Activated T-helper 2 cell treated with anti-CD3 and anti-CD28 coated beads, Interferon-gamma antibody, Interleukin-2, Interleukin-4, amounts not matched to agents 10 μg/mL and 5 μg/mL and 100 μg/mL, durations not matched to agents 14 hours and 24 hours and 36 hours (primary cell): ENCODE measurements at places on chromosomes 16 and 17. TPM values are rescaled to one million over a fixed set of nuclear protein-coding genes. Genes with fewer than 3 reads are reported as not detected.

GRCh38 chr16:27907457-27907972 is 156.0 kb downstream of the GSG1L start:
- DNase-seq = no peak

GRCh38 chr16:3092501-3092941 is 6.6 kb downstream of the ZSCAN10 start:
- DNase-seq = no peak

ABCC12 gene
- not detected in 2 replicates for total RNA-seq

GCGR gene
- total RNA-seq = not detected in 2 replicates

DNA sequence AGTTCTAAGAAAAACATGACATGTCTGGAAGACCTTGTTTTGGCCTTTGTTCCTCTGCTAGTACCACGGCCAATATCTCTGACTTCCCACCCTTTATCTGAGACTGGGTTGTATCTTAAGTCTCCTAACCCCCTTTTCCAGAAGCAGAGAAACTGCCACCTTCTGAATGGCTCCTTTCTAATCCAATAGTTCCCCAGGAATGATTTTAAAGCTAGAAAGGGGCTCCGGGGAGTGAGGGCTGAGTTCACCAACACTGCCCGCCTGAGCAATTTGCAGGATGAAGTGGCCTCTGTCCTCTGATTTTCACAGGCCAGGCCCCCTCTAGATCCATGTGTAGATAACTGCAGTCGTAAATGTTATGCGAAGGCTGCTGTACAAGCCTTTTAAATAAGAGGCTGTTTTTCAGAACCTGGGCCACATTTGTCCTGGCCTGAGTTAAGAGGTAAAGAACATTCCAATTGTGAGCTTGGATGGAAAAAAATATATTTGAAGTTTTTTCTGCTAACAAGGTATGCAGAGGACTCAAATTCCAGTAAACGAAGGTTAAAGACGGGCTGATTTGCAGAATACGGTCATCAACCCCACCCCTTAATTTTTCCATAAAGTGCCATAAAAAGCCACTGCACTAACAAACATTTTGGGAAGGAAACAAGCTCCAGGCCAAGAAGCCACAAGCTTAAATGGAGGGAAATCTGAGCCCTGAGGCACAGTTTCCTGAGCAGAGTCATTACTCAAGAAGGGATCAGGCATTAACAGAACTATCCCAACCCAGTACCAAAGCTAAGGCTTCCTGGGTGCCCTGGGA is 117.0 kb upstream of the MAF start:
- no peak for DNase-seq

- no peak for DNase-seq
Measured at GRCh38 chr17:34979650-34980352, 511 bp upstream of the LIG3 start.

DNA sequence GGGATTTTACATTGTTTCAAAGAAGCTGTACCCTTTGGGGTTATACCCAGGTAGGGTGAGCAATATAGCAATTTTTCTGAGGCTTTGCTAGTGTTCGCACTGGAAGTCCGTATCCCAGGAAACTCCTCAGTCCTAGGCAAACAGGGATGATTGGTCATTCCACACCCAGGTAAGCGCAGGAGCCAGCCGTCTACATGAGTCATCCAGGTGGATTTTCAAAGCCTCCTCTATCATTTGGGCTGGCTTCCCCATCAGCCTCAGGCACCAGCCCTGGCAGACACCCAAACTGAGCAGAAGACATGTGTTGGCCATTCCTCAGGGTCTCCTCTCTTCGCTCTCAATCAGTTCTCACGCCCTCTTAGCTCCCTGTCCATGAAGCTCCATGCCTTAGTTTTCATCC is 135.6 kb downstream of the AIPL1 start:
- DNase-seq = no peak

DNA sequence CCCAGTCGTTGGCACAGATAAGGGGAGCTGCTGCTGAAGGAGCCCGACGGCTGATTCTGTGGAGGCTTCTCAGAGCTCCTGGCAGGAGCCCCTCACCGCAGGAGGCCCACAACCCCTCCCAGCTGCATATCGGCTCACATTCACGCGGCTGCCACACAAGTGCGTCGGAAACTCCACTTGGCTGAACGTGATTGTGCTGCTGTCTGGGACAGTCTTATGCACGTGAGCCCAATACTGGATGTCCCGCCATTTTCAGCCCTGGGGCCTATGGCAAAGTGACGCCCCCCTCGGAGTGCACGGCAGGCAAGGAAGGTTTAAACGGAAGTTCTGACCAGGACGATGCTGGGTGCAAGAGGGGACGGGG is 8.7 kb upstream of the PITPNA start:
- DNase-seq = no peak

GPR179 gene
- not detected in 2 replicates for total RNA-seq

GRCh38 chr17:73284354-73284753 is 22.7 kb upstream of the CPSF4L start:
- no peak for DNase-seq

- DNase-seq = no peak
Measured at GRCh38 chr17:82437325-82437668, 13.3 kb downstream of the CYBC1 start.

DNA sequence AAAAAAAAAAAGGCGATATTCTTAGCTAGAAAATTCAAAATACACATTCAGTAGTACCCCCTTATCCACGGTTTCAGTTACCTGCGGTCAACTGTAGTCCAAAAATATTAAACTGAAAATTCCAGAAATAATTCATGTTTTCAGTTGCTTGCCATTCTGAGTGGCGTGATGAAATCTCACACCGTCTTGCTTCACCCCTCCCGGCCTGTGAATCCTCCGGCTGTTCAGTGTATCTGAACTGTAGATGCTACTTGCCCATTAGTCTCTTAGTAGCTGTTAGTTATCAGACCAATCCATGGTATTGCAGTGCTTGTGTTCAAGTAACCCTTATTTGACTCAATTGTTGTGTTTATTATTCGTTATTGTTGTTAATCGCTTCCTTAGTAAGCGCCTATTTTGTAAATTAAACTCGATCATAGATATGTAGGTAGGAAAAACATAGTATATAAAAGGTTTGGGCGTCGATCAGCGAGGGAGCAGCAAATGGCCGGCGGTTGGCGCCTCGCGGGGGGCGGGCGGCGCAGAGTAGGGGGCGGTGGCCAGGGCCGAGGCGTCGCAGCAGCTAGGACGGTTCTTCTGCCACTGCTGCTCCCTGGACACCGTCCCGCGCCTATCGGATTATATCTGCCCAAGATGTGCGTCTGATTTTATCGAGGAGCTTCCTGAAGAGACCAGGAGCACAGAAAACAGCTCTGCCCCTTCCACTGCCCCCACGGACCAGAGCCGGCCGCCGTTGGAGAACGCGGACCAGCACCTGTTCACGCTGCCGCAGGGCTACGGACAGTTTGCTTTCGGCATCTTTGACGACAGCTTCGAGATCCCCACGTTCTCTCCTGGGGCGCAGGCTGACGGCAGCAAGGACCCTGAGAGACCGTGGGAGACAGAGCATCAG is 39.8 kb upstream of the AKAP1 start:
- no peak for DNase-seq

SNAI3 gene
- 2.0 and 2.3 TPM in 2 replicates for total RNA-seq

GRCh38 chr17:39151150-39151942 is at the start of gene PLXDC1:
Gene PLXDC1, minus strand, starts transcription at chr17:39151637. Its CDS starts 200 bp downstream, at chr17:39151437.
- DNase-seq = no peak

FDXR gene
- total RNA-seq = 17.8 and 19.7 TPM in 2 replicates

DNA sequence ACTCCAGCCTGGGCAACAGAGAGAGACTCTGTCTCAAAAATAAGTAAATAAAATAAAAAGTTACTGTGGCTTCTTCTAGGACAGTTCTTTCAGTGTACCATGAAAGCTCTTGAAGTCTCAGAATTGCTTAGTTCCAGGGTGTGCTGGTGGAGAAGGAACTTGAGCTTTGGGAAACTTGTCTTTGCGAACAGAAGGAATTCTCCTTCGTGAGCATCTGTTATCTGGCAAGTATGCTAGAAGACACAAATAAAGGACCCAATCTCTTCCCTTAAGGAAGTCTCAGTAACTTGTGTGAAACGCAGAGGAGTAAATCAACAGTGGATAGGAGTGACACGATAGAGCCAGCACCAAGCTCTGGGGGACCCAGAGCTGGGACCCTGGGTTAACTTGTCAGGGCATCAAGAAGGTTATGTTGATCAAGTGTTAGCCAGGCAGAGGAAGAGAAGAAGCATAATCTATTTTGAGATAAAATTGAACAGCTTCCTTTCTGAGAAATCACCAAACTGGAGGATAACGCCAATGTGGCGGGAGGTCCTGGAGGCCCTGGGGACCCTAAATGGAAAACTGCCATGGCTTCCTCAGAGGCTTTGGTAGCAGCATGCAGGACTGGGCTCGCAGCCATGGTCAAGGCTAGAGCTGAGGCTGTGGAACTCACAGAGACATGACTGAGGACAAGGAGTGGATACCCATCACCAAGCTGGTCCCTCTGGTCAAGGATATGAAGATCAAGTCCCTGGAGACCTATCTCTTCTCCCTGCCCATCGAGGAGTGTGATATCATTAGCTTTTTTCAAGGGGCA is 72.1 kb upstream of the HAS3 start:
- DNase-seq = no peak

DNA sequence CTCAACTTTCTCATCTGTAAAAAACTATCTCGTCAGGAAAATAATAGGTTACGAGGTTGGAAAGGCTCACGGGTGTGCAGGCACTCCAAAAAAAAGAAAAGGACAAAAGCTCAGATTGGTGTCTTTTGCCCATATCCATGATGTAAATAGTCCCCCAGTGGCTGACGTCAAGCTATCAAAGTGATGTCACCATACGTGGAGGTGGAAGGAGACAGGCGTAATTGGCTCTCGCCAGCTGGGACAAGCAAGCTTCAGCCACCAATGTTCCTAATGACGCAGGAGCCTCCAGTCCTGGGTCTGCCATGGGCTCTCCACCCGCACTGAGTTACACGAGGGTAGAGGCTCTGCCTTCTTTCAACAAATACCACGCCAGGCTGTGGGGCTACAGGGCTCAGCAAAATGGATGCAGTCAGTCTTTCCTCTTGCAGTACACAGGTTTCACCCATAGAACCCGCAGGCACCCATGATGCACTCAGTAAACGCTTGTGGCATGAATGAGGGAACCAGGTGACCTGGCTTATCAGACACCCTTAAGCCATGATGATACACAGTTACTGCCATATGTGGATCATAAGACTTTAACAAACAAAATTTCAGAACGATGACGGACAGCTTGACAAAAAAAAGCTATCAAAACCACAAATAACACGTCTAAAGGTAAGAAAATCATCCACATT is 50.5 kb downstream of the COTL1 start:
- DNase-seq = no peak

GRCh38 chr17:33642002-33642401 is 348.9 kb upstream of the ASIC2 start:
- DNase-seq = no peak

KRTAP4-3 gene
- not detected in 2 replicates for total RNA-seq

- no peak for DNase-seq
Measured at GRCh38 chr16:383326-384051, 1.7 kb upstream of the PGAP6 start.

KAT7 gene
- 62.1 and 65.0 TPM in 2 replicates for total RNA-seq

HS3ST3A1 gene
- total RNA-seq = 1.2 and 2.2 TPM in 2 replicates

DNA sequence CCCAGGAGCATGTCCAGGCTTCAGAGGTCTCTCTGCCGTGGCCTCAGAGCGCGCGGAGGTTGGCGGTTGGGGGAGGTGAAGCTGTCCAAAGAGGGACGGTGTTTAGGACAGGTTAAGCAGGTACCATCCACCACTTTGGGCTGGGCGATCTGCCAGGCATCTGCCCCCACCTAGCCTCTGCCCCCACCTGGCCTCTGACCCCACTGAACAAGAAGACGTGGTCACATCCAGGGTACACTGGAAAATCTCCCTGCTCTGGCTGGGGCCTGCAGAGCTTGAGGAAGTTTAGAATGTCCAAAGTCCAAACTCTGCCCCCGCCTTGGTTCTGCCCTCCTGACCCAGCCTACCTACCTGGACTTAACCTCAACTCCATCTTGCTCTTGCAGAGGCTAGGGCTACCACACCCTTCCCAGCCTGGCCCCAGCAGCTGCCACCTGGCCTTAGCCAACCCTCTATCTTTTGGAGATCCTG is 1.6 kb downstream of the ITGA3 start:
- no peak for DNase-seq

NAGS gene
- total RNA-seq = 0.28 and 0.82 TPM in 2 replicates

- no peak for DNase-seq
Measured at GRCh38 chr17:63533433-63534077, 10.4 kb downstream of the KCNH6 start.

KRT27 gene
- total RNA-seq = not detected in 2 replicates

GRCh38 chr16:47197536-47198179 is 53.9 kb upstream of the NETO2 start:
- DNase-seq = no peak
